Small intestine (tissue), 16 donors: ENCODE measurements at places on chromosomes 7 and 10.

GRCh38 chr10:93435621-93436397 lies 46.3 kb downstream of the MYOF start:
- no peak for DNase-seq

DNA sequence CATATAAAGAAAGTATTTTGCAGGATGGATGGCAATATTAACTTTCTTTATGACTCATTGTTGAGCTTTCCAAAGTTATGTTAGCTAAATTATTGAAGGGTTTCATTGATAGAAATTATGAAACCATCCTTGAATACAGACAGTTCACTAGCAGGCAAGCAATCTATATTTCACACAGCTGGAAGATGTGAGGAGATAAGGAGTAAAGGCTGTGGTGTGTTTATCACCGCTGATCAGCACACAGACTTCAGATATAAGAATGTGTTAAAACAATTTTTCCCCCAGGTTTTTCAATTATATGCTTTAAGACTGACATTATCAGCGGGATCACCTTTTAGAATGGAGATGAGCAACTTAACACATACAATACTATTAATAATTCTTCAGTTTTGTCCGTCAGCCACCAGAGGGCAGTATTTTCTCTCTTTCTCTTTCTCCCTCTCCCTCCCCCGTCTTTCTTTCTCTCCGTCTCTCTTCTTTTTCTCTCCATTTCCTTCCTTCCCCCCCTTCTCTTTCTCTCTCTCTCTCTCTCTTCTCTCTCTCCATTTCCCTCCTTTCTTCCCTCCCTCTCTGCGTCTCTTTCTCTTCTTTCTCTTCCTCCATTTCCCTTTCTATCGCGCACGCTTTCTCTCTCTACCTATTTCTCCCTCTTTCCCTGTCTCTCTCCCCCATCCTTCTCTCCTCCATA lies 62.9 kb upstream of the FAM171A1 start:
- DNase-seq = peak; percentile 55

- peak; percentile 61 for DNase-seq
Observed at GRCh38 chr10:84375011-84375410, 46.6 kb downstream of the CCSER2 start.

GRCh38 chr7:116177009-116177408 lies 33.3 kb upstream of the TES start:
- no peak for DNase-seq

- no peak for DNase-seq
Observed at GRCh38 chr7:137443616-137444015, 100.1 kb upstream of the PTN start.

DNA sequence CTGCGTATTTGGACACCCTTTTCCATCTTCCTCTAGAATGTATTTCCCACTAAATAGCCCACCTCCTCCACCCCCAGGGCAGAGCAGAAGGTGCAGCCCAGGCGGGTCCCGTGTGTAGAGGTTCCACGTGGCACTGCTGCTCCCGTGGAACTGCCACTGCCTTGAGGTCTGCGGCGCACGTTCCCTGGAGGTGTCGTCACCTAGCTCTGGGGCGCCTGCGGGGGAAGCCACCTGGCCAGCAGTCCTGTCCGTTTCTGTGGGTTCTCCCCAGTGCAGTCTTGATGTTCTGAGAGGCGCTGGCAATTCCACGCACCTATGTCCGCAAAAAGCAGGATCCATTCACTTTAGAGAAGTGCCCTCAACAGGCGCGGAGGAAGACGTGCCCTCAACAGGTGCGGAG lies 21.9 kb downstream of the BNIP3 start:
- no peak for DNase-seq

DNA sequence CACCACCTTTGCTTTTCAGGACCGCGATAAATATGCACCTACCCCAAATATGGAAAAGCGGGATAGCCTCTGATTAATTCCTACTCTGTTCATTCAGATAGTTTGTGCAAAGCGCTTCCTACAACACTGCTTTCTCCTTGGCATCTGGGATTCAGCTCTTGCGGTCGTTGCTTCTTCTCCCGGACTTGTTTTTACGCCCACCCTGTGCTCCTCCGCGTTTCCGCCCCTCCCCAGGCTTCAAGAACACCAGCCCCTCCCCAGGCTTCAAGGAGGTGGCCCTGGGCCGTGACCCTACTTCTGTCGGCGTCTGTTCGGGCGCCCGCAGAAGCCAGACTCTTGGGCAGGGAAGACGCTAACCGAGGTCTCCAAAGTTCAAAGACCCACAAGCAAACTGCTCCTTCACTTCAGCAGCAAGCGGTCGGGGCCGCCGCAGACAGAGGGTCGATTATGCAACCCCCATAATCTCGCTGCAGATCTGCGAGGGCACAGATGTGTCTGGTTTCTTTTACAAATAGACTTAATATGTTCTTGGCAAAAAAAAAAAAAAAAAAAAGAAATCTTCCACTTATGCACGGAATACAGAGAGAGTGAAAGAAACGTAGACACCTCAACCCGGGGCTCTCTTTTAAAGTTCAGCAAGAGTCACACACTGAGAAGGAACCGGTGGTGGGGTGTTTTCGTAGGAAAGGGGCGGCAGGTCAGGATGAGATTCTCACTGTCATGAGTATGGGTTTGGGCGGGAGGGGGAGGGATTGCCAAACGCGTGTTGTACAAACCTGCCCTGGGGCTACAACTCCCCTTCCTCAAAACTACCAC lies 1.9 kb downstream of the DLX5 start:
- DNase-seq = no peak

DNA sequence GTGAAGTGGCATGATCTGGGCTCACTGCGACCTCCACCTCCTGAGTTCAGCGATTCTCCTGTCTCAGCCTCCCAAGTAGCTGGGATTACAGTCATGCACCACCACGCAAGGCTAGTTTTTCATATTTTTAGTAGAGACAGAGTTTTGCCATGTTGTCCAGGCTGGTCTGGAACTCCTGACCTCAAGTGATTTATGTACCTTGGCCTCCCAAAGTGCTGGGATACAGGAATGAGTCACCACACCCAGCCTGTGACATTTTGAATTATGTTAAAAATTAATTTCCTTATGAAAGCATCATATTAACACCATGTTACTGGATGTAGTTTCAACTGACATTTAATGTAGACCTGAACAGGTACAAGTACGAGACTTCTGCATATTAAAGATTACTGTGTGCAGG lies 24.3 kb downstream of the ABCB4 start:
- no peak for DNase-seq

GRCh38 chr10:31081937-31082840 lies 50.5 kb upstream of the ZNF438 start:
- DNase-seq = no peak

- DNase-seq = no peak
Observed at GRCh38 chr7:121083138-121083789, 94.8 kb downstream of the CPED1 start.
